ENCODE measurements at places on chromosomes 1 and 21. TPM values are rescaled to one million over a fixed set of nuclear protein-coding genes. Genes with fewer than 3 reads are reported as not detected.

The ECE1 gene
- 35.1 TPM for total RNA-seq

DNA sequence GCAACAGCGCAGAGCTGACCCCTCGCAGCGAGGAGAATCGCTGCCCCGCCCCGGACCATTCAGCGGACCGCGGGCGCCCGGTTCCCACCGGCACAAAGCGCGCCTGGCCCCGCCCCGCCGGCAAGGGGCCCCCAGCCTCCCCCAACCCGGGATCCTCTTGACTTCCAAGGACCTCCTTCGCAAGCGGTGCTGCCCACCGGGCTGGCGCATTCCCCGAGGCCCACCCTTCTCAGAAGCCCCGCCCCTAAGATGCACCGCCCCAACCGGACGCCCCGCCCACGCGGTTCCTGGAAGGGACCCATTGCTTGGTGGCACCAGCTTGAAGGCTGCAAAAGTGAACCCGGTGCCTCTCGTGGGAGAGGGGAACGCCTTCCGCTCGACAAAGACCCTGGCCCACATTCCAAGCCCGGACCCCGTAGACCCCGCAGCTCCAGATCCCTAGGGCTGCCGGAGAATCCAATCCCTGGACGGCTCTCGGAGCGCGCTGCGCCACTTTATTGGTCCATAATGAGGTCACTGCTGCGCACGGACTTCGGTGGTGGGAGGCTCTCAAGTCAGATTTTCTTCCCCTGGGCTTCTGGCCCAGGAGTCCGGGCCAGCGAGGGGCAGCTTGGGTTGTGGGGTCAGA is 2.0 kb downstream of the HES3 start:
- no peaks in the 10 kb centered on the region for H3K36me3 ChIP-seq
- peaks cover 88% of the 10 kb centered on the region for H3K27me3 ChIP-seq
- DNase-seq, result peak; percentile 43

DNA sequence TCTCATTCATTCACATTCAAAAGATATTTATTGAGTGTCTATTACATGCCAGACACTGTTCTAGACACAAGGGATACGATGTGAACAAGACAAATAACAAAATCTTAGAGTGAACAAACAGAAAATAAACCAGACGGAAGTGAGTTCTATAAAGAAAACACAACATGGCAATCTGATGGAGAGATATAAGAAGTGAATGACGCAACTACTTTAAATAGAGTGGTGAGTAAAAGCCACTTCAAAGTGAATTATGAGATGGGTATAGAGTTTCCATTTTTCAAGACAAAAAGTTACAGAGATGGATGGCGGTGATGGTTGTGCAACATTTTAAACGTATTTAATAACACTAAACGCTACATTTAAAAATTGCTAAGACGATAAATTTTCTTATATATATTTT is 75.4 kb downstream of the CEP170 start:
- no peaks in the 10 kb centered on the region for H3K36me3 ChIP-seq
- no peak overlapping the region for H3K27ac ChIP-seq
- H3K4me1 ChIP-seq, result no peaks in the 10 kb centered on the region
- DNase-seq, result no peak
- H3K4me3 ChIP-seq, result no peak overlapping the region
- no peaks in the 10 kb centered on the region for H3K27me3 ChIP-seq

GRCh38 chr1:19495799-19496526 is 10.6 kb upstream of the CAPZB start:
- H3K27me3 ChIP-seq, result no peaks in the 10 kb centered on the region
- no peak for DNase-seq
- peak overlapping the region; percentile 72 for H3K27ac ChIP-seq
- no peaks in the 10 kb centered on the region for H3K36me3 ChIP-seq
- H3K4me3 ChIP-seq, result no peak overlapping the region

The PDE4DIP gene
- total RNA-seq, result 49.8 TPM

DNA sequence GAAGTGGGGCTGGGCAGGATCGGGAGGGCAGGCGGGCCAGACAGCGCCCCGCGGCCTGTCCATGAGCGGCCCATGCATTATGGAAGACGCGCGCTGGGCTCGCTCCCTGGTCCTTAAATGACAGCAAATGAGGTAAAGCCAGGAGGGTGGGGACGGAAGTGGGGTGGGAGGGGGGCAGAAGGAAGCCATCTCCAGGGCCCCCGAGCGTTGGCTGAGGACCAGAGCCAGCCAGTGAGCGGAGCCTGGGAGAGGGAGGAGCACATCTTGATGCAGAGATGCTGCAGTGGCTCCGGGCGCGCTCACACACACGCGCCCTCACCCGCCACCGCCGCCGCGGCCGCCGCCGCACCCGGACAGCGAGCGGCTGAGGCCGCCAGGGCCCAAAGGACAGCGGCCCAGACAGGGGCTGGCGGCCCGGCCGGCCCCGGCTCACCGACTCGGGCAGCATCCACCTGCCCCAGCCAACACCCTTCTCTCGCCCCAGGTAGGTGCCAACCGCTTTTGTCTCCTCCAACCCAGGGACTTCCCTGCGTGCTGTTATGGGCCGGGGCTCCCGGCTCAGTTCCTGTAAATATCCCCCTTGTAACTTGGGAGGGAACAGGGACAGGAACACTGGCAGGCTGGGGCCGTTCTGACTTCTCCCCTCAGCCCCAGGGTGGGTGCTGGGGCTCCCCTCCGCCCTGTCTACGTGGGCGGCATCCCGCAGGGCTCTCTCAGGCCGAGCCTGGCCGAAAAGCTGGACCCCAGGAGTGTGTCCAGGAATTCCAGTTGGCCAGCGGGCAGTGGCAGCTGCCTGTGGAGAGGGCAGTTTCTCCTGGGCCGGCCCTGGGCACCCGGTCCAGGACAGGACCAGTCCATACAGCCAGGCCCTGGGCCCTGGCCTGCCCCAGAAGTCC is at the start of gene CNTN2:
CNTN2 (plus strand) TSS at position 302 of the 896 bp plus-strand sequence. CDS start 9,974 bp downstream, outside the sequence.
- peak; percentile 38 for DNase-seq
- H3K36me3 ChIP-seq, result no peaks in the 10 kb centered on the region
- H3K4me3 ChIP-seq, result no peak within 1 kb of the TSS
- H3K27ac ChIP-seq, result no peak within 1 kb of the TSS
- H3K27me3 ChIP-seq, result peaks cover 76% of the 10 kb centered on the region
- H3K4me1 ChIP-seq, result no peaks in the 10 kb centered on the region

The MEX3A gene
- 11.0 TPM for total RNA-seq

The THEM5 gene
- total RNA-seq, result not detected

DNA sequence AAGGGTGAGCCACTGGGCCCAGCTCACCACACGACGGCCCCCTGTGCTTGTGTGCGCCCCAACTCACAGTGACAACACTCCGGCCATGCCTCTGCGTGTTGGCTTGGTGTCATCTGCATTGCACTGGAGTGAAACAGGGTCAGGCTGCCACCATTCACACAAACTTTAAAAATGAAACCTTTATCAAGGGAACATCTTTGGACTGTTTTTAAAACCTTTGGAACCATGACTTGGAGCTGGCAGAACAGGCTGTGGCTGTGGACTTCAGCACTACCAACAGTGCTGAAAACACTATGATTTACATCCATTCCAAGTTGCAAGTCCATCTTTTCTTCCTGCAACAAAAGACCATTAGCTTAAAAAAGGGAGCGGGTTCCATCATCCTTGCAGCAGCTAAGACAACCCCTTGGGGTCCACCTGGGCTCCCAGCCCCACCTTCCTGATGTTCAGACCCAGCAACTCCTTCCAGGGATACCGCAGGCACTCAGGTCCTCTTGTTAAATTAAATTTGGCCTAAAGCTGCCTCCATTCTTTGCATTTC is 25.6 kb downstream of the POFUT2 start:
- H3K4me3 ChIP-seq, result no peak overlapping the region
- H3K27me3 ChIP-seq, result no peaks in the 10 kb centered on the region
- H3K36me3 ChIP-seq, result no peaks in the 10 kb centered on the region
- no peak overlapping the region for H3K27ac ChIP-seq

GRCh38 chr1:8063298-8064036 is 37.4 kb upstream of the ERRFI1 start:
- H3K4me1 ChIP-seq, result peaks cover 10% of the 10 kb centered on the region
- H3K27me3 ChIP-seq, result no peaks in the 10 kb centered on the region
- no peaks in the 10 kb centered on the region for H3K36me3 ChIP-seq
- no peak for DNase-seq
- no peak overlapping the region for H3K27ac ChIP-seq

DNA sequence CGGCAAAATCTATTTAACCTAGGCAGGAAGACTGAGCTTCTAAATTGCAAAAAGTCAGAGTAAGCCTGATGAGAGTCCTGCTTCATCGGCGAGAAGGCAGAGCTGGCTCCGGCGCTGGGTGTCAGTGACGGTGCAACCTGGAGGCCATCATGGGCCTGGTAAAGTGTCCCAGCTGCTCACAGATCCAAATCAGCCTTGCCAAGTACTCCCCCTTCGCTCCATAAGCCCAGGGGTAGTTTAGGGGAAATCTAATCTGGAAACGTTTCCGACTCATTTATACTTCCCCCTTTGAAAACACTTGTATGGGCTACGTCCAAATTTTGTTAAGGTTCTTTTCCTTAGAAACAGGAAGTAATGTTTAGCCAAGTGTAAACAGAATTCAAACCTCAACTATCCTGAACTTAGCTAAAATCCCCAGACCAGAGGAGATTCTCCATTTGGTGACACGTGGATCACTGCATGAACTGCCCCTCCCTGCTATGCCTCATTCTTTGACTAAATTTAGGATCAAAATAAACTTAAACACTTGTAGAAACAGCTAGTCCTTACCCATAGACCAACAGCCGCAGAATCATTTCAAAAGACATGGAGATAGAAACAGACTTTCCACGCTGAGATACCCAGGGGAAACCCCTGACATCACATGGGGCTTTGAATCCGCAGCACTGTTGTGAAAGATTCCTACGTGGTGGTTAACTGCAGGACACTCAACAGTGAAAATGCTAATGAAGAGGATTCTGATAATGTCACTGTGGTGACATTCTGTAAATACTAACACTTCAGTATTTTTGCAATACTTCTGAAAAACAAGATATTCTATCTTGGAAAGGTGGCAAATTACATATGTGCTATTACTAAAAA is 172.7 kb downstream of the TGFBR3 start:
- H3K4me1 ChIP-seq, result no peaks in the 10 kb centered on the region
- no peaks in the 10 kb centered on the region for H3K36me3 ChIP-seq

The CFHR1 gene
- 58.2 TPM for total RNA-seq

The ANKRD34A gene
- total RNA-seq, result 0.28 TPM

The TAS1R1 gene
- total RNA-seq, result not detected

- H3K27ac ChIP-seq, result no peak overlapping the region
- H3K27me3 ChIP-seq, result no peaks in the 10 kb centered on the region
- no peak overlapping the region for H3K4me3 ChIP-seq
- no peak for DNase-seq
- H3K36me3 ChIP-seq, result no peaks in the 10 kb centered on the region
Measured at GRCh38 chr1:41777695-41778094, 141.0 kb downstream of the HIVEP3 start.

DNA sequence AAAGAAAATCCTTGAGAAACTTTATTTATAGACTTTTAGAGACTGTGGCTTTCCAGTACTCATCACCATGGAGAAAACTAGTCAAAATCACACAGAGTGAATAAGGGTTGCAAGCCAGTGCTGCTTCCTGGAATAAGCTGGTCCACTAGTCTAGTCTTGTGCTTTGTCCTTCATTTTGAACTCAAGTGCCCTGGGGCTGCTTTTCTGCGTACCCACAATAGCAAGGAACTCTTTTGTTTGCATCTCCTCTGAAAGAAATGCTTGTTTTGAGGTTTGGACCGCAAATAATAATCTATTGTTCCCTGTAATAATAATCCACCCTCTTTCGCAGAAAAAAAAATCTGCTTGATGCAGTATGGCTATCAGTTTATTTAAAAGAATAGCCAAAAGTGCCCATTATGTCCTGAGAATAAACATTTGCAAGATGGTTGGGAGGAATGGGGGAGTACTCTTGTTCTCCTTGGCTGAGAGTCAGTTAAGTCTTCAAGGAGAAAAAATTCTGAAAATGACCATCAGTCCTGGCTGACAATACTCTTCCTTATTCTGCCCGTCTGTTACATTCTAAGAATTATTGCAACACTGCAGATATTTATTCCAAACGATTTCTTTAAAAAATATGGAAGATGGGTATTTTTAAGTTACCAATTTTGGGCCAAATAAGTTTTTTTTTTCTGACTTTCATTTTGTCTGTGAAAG is 41.9 kb downstream of the MPZL1 start:
- H3K27ac ChIP-seq, result no peak overlapping the region
- no peak overlapping the region for H3K4me3 ChIP-seq
- peaks cover 4% of the 10 kb centered on the region for H3K4me1 ChIP-seq
- DNase-seq, result no peak

The RO60 gene
- total RNA-seq, result 91.2 TPM

DNA sequence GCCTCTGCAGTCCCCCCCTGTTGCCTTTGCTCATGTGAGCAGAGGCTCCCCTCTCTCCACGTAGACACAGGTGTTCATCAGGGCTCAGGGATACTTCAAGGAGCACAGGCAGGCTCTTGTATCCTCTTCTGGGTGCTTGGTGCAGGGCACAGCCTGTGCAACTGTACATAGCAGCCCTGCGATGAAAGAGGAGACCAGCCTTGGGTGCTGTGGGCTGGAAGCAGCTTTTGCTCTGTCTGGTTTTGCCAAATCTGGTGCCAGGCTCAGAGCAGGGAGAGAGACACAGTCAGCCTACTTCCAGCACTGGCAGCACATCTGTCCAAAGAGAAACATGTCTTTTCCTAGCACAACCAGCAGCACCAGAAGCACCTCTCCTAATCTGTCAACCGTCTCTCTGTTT is 132.1 kb downstream of the ETS2 start:
- no peak for DNase-seq
- H3K27me3 ChIP-seq, result no peaks in the 10 kb centered on the region
- H3K36me3 ChIP-seq, result no peaks in the 10 kb centered on the region
- no peak overlapping the region for H3K4me3 ChIP-seq
- H3K4me1 ChIP-seq, result no peaks in the 10 kb centered on the region

DNA sequence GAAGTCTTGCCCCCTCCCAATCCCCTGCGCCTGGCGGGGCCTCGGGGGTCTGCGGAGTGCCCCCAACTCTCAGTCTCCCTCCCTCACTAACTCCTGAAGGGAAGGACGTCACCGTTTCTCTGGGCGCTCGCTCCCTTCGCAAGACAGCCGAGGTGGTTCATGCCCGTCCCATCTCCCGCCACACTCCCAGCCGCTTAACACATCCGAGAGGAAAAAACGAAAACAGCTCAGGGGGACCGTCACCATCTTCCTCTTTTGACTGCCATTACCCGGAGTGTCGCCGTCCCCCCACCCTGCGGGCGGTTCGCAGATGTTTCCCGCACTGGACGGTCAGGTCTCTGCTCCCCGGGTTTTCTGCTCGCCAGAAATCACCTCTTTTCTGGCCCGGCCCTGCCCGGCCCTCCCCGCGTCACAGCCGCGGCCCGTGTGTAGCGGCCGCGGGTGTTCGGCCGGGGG is 532 bp downstream of the ERO1B start:
- no peaks in the 10 kb centered on the region for H3K4me1 ChIP-seq
- H3K27ac ChIP-seq, result no peak overlapping the region
- DNase-seq, result peak; percentile 51
- H3K27me3 ChIP-seq, result peaks cover 19% of the 10 kb centered on the region
- peak overlapping the region; percentile 64 for H3K4me3 ChIP-seq

The MAGOH gene
- total RNA-seq, result 31.8 TPM

DNA sequence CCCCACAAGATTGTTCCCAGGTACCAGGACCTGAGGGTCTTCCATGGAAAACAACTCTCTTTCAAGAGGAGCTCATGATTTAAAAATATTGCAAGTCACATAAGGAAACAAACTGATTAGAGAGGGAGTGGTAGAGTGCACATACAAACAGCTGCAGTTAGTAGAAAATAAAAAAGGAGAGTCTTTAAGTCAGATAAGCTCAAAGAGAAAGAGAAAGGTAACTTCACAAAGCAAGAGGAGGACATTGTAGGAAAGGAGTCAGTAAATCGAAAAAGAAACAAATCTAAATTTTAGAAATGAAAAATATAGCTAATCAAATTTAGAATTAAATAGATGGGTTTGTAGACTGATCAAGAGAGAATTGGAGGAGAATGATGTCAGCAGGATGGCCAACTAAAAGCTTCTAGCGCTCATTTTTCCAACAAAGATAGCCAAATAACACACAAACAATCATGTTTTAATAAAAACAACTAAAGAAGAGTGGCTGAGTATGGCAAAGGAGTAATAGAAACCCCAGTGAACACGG is 86.1 kb upstream of the CD53 start:
- peaks cover 4% of the 10 kb centered on the region for H3K27me3 ChIP-seq
- no peaks in the 10 kb centered on the region for H3K36me3 ChIP-seq
- H3K4me1 ChIP-seq, result no peaks in the 10 kb centered on the region
- DNase-seq, result no peak

The SH2D1B gene
- not detected for total RNA-seq
